ENCODE measurements at places on chromosomes 12 and 14. TPM values are rescaled to one million over a fixed set of nuclear protein-coding genes. Genes with fewer than 3 reads are reported as not detected.

DNA sequence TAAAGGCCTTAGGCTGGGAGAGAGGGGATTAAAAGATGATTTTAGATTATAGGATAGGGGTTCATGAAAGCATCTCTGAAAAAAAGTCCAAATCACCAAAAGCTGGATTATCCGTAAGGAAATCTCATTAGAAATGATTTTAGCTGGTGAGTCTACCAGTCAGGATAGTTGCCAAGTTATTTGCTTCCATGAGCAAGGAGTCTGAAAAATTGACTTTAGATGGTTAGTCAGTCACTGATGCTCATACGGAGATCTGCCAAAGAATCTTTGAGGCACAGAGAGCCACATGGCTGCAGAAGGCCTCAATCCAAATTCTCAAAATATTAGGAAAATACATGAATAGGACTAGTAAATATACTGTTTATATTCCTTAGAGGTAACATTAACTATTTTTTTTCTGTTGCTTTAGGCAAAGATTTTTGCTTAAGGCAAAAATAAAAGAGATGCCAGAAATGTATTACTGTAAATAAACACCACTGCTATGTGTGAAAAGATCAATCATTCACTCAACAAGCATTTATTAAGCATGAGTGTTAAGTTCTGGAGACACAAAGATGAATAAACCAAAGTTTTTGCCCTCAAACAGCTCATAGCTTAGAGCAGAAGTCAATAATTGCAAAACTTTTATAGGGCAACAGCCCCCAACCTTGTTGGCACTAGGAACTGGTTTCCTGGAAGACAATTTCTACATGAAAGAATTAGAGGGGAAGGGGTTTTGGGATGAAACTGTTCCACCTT is 105.2 kb downstream of the BBS10 start:
- no peak for DNase-seq

DNA sequence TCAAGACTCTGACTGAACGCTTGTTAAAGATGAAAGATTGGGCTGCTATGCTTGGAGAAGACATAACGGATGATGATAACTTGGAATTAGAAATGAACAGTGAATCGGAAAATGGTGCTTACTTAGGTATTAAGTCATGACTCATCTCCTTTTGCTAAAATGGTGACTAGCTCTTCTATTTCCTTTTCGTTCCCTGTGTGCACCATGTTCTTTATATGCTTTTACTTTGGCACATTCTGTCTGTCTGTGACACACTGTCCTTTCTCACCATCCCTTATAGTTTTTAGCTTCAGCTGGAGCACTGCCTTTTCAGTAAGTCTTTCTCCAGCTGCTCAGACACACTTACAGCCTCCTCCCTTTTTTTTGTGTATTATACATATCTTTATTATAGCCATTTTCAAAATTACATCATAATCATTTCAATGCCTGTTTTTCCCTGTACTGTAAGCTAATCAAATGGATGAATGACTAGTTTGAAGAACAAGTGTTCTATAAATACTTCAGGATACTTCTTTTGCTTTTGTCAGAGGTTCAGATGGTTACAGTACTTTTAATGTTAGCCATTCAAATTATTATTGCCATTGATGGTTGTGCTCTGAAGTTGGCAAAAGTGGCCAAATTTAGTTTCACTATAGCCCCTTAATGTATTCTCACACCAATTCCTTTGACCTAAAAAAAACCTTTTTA is 68.6 kb downstream of the MIA2 start:
- DNase-seq = no peak

DNA sequence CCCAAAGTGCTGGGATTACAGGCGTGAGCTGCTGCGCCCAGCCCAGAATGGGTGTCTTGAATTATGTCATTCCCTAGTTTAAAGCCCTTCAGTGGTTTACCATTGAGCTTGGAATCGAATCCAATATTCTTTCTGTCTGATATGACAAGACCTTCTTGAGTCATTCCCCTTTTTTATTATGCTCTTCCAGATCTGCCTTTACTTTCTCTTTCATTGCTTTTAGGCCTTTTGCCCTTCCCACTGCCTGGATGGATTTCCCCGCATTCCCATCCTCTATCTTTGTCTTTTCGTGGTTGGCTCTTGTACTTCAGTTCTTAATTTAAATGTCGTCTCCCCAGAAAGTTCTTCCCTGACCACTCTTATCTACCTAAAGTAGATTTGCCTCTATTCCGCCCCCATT is 1.6 kb downstream of the TRAFD1 start:
- peak; percentile 28 for DNase-seq

The AQP5 gene
- 126 TPM for total RNA-seq

The C14orf39 gene
- not detected for total RNA-seq

The INHBC gene
- total RNA-seq = not detected

DNA sequence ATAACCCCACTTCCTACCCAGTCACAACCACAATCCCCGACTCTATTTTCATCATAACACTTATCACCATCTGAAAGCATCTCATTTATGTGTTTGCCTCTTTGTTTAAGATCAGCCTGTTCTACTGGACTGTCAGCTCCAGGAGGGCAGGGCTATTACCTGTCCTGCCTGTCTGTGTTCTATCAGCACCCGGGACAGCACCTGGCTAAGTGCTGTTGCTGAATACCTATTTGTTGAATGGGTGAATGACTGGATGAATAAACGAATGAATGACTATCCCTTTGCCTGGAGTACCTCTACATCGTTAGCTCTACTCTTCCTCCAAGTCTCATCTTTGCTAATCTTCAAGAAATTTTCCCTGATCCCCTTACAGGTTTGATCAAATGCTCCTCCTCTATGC is 69.0 kb downstream of the WSCD2 start:
- no peak for DNase-seq

The SLC6A15 gene
- 10.1 TPM for total RNA-seq

- no peak for DNase-seq
Measured at GRCh38 chr12:110861729-110862128, 14.9 kb downstream of the CCDC63 start.

GRCh38 chr12:124837958-124838803 is 25.5 kb downstream of the SCARB1 start:
- DNase-seq = peak; percentile 70

GRCh38 chr14:68188174-68188573 is 368.6 kb downstream of the RAD51B start:
- DNase-seq = no peak

DNA sequence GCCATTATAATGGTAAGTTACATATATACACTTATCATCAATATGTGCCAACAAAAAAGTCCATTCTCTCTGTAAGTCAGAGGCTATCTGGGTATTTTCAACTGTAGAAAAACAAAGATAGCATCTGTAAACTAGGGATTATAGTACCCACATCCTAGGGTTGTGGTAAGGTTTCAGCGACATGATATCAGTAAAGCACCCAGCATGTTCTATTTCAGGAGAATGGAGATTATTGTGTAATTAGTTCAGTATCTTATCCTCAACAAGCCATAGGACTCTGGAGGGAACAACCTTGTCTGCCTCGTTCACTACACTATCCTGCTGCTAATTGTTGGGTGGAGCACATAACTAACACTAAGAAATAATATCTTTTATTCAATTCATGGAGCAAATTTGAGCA is 19.7 kb upstream of the CKAP4 start:
- no peak for DNase-seq

The NGB gene
- total RNA-seq = not detected

- DNase-seq = no peak
Measured at GRCh38 chr12:51077930-51078329, 5.5 kb downstream of the CSRNP2 start.

DNA sequence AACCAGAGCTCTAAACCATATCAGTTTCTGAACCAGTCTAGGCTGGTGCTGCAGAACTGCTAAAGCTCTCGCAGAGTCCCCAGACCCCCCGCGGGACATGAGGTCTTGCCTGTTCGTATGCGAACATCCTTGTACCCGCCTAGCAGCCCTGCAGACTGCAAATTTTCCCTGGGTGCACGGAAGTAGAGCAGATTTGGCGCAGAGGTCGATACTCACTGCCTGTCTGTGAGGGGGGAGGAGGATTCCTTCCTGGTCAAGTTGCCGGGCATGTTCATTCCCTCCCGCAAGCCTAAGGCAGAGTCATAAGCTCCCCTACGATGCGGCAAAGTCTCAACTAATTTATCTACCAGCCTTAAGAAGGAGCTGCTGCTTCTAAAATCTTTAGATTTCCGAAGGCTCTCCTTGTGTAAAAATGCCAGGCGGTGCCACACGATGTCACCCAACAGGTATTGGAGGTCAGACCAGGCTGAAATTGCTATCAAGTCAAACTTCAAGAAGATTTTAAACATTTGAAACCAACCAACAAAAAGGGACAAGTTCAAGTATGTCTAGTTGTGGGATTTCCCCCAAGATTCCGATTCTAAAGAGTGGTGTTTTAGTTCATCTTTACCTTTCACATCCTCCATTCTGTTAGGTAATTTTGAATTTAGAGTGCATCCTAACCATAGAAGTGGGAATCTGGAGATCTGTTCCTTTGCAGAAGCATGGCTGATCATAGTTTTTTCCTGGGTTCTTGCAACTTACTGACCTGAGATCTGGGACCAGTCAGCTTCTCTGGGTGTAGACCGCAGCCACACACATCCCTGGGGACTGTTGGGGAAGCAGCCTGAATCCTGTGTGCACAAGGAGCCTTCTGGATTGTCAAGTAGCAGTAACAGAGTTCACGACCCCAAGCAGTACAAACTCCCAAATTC is 1.6 kb upstream of the PAX9 start:
- no peak for DNase-seq

GRCh38 chr14:53327716-53328115 is 174.6 kb upstream of the DDHD1 start:
- DNase-seq = no peak

- no peak for DNase-seq
Measured at GRCh38 chr12:79895071-79895470, 39.8 kb downstream of the PPP1R12A start.

The SLC24A4 gene
- 0.36 TPM for total RNA-seq
